ENCODE measurements at places on chromosomes 1 and 21.

DNA sequence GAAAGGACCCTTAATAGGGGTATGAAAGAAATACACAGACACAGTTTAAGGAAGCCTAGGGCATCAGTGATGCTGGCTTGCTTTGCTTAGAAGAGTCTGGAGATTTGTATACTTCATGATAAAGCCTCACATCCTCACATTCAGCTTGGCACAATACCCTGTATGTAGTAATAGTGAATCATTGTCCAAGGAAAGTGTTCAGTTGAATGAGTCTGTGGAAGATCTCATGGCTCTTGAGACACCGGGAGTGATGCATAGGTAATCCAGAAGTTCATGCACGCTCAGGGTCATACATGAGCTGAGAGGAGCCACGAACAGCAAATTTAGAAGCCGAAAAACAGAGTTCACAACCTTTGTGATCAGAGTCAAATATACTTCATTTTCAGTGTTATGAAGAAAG, 537.2 kb upstream of the TMPRSS15 start:
- DNase-seq, result no peak

GRCh38 chr1:37660664-37661063, 26.0 kb upstream of the RSPO1 start:
- no peak for DNase-seq

DNA sequence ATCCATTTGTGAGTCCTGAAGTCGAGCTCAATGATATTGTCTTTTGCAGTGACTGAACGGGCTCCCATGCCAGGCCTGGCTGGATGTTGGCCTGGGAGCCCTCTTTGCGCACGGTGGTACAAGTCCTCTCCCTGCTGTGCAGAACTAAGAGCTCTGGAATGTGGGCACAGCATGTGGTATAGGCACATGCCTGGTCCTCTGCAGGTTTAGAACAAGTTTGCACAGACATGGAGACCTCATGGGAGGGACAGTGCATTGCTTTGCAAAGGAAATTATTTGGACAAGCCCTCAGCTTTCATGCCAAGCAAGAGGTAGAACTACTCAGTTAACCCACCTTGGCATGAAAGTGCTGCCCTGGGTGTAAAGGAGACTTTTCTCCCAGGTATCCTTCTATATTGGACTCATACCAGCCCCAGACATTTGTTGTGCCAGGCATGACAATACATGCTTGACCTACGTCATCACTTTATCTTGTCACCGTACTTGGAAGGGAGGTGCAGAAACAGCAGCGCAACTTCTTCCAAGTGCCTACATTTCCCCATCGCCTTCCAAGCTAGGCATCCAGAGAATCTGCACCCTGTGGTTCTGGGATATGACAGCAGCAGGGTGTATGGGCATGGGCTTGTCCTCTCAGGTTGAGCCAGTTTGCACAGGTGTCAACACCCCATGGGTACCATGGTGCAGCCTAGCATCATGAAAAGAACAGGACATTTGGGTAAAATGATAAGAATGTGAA, 37.6 kb upstream of the MRPS6 start:
- no peak for DNase-seq

DNA sequence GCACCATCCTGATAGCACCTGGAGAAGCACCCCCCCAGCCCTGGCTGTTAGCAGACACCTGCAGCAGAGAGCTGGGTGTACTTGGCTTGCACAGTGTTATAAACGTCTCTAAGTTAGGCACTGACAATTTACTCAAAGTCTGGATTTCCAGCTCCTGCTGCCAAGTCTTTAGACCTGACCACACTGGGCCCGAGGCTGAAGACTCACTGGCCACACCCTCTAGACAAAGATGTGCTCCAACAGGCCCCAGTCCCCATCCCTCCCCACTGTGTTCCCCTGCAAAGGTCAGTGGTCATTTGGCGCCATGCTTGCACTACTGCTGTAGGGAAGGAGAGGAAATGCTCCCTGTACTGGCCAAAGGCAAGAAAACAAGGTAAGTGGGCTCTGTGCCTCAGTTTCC, 31.1 kb downstream of the PADI6 start:
- DNase-seq, result no peak

- no peak for DNase-seq
Measured at GRCh38 chr21:37149411-37149810, 76.4 kb downstream of the TTC3 start.

GRCh38 chr1:211329764-211330201, 3.1 kb downstream of the TRAF5 start:
- no peak for DNase-seq

- DNase-seq, result no peak
Measured at GRCh38 chr1:57019236-57019839, 53.5 kb upstream of the C8B start.

GRCh38 chr1:100866901-100867206, 27.8 kb downstream of the EXTL2 start:
- DNase-seq, result no peak

DNA sequence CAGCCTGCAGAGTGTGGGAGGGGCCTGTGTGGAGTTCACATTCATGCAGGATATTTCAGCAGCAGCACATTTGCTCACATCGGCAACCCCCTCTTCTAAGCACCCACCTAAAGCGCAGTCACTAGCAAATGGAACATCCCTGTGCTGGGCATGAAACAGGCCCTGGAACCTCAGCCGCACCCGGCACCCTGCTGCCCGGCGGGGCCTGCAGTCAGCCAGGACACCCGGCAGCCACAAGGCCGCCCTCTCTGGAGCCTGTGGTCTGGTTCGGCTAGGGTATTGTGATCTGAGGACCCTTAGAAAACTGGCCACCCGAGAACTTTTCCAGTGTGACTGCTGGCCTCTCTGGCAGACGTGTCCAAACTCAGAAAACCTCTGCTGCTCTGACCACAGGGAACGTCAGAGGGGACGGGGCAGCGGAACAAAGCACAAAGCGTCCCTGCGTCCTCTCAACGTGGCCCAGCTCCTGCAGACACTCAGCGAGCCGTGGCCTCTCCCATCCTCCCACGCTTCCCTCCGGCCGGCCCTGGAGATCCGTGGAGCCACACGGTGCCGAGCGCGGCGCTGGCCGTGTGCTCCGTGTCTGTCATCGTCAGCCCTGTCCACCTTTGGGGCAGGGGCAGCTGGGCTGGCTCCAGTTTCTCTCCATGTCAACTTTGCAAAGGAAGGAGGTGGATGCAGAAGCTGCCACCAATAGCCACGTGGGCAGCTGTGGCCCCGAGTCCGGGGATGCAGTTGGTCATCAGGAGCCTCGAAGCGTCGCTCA, 175.9 kb upstream of the ARHGEF16 start:
- DNase-seq, result no peak

- DNase-seq, result no peak
Measured at GRCh38 chr1:205071801-205072200, 12.5 kb downstream of the TMEM81 start.

GRCh38 chr1:210653771-210654170, 325.1 kb downstream of the HHAT start:
- DNase-seq, result no peak

GRCh38 chr1:156165083-156165482, 11.7 kb downstream of the SEMA4A start:
- DNase-seq, result no peak

- no peak for DNase-seq
Measured at GRCh38 chr1:187244623-187245022, 415.9 kb downstream of the PLA2G4A start.

- no peak for DNase-seq
Measured at GRCh38 chr21:37546949-37547614, 180.5 kb downstream of the DYRK1A start.

GRCh38 chr1:119587341-119587740, 60.7 kb downstream of the ZNF697 start:
- DNase-seq, result no peak

DNA sequence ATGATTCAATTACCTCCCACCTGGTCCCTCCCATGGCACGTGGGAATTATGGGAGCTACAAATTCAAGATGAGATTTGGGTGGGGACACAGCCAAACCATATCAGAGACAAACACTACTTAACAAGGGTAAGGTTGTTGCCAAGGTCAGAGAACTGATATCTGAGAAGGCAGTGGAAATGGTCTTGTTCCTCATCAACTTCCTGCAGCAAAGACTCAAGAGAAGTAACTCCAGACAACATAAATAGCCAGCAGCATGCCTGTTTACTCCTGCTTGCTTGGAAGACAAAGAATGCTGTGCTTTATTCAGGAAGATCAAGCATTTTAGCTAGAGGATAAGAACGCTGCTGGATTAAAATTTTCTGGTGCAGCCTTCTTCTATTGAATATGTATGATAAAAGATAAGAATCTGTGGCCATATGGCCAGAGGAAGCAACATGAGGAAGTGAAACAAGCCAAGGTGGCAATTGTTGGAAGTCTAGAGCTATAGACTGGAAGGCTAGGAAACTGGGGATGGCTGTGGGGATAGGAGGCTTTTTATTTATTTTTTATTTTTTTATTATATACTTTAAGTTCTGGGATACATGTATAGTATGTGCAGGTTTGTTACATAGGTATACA, 36.4 kb downstream of the DDAH1 start:
- no peak for DNase-seq

- DNase-seq, result no peak
Measured at GRCh38 chr1:64173336-64173940, 30.0 kb upstream of the UBE2U start.

All from activated CD4-positive, alpha-beta T cell treated with anti-CD3 and anti-CD28 coated beads for 1 hour (primary cell).